Activated CD4-positive, alpha-beta memory T cell treated with anti-CD3 and anti-CD28 coated beads, Interleukin-2, amount 10 ng/mL, durations not matched to agents 7 days and 5 days (primary cell): ENCODE measurements at places on chromosomes 1 and 21. TPM values are rescaled to one million over a fixed set of nuclear protein-coding genes. Genes with fewer than 3 reads are reported as not detected.

Gene LAX1
- 22.7 TPM for total RNA-seq

Gene LMX1A
- not detected for total RNA-seq

Gene OR10J5
- not detected for total RNA-seq

Gene CD53
- total RNA-seq, result 659 TPM

Gene CLCNKB
- total RNA-seq, result not detected

Gene NHLH1
- total RNA-seq, result 0.43 TPM

Gene TCHH
- total RNA-seq, result 0.05 TPM

Gene SRGAP2C
- total RNA-seq, result 32.3 TPM

Gene ANKRD34A
- 2.9 TPM for total RNA-seq

Gene C1orf141
- total RNA-seq, result not detected

Gene CAPZA1
- 340 TPM for total RNA-seq

Gene TCP10L
- total RNA-seq, result 0.95 TPM

Gene SPATA45
- total RNA-seq, result not detected

Gene PM20D1
- total RNA-seq, result 0.81 TPM
